Glomerular endothelial cell (primary cell): ENCODE measurements at places on chromosomes 5 and 9.

- no peak for DNase-seq
These were observed 8.4 kb upstream of the FAM120AOS start for GRCh38 chr9:93461821-93462220.

DNA sequence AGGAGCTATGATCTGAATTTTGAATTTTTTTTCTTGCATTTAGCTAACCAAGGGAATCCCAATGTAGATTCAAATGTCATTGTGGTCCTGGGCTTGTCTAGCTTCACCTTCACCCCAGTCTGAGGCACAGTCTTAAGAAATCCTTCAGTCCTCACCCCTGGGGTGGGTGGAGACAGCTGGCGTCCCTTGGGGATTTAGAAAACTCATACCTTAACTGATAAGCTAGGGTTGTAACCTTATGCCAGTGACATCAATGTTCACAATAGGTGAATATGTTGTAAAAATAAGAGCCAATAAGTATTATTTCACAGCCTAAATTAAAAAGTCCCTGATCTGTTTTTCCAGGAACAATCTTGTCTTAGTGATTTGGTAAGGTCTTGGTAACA is 4.6 kb downstream of the ISOC1 start:
- DNase-seq = no peak

DNA sequence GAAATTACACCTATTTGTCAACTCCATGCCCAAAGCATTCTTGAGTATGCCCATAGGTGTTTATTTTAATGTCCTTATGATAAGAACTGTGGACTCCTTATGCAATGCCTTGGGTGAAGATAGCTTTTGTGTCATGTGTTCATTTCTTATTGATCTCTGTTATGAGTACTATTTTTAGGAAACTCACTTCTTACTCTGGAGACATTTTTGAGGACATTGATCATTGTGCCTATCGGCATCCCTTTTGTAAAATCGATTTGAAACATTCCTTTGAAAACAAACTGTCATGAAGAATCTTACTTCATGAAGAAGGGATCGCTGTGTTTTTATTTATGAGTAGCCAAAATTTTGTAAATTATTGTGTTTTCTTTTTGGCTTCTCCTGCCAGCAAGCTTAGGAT is 257.3 kb downstream of the NTRK2 start:
- DNase-seq = no peak

DNA sequence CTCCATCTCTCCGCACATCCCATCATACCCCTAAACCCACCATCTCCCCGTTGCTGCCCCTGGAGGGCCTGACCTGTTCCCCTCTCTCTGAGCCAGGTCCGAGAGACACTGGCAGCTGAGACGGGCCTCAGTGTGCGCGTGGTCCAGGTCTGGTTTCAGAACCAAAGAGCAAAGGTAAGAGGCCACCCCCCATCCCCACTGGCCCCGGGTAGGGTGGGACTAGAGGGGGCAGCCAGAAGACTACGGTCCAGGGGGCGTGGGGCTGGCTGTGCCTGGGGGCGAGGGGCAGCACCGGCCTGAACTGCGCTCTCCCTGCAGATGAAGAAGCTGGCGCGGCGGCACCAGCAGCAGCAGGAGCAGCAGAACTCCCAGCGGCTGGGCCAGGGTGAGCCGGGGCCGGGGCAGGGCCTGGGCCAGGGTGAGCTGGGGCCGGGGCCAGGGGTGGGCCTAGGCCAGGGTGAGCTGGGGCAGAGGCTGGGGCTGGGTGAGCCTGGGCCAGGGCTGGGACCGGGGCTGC is 79.8 kb downstream of the LMX1B start:
- no peak for DNase-seq

DNA sequence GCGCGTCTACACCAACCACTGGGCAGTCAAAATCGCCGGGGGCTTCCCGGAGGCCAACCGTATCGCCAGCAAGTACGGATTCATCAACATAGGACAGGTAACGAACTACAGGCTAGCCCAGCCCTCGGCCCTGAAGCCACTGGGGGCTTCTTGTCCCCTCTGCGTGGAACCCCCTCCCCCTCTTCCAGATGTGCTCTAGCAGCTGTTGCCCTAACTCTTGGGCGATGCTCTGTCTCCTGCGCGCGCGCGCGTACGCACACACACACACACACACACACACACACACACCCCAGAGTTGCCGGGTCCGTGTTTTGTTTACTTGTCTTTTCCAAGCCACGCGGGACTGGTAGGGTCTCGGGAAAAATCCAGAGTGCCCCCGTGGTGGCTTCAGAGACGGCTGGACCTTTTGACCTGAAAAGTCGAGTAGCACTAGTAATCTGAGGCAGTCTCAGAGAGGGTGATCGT is 836 bp downstream of the PCSK5 start:
- DNase-seq = no peak

DNA sequence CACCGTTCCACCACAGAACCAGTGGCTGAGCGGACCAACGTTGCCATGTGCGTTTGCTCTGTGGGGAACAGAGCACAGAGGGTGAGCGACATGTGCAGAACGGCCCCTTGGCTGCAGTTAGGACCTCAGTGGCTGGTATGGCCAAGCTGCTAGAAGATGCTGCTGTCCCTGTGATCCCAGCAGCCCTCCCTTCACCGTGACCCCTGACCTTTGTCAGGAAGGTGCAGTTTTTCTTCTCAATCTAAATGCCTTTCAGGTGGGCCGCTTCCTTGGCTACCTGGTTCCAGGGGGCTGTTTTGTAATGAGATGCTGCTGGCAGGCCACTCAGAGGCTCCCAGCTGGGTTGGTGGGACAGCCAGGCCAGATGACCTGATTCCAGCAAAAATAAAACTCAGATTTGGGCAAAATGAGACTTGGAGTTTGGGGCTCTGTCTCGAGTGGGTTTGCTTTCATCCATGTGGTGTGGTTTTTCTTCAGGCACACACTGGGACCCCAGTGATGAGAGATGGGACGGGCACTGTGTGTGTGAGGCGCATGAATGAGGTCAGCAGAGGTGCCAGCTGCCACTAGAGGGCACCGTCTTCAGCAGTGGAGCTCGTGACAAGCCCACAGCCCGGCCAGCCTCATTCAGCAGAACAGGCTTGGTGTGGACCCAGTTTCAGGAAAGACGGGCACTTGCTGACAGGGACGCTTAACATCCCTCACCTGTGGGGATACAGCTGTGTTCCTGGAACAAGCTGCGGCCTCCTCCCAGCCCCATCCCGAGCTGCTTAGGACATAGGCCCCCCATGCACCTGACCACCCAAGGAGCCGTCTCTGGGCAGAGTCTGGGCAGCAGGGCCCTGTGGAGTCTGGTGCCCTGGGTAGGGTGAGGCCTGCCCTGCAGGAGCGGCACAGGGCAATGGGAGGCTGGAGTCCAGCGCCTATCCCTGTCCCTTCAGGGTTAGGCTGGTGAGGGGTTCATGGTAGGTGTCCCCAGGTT is 4.1 kb downstream of the MRPS2 start:
- DNase-seq = no peak

DNA sequence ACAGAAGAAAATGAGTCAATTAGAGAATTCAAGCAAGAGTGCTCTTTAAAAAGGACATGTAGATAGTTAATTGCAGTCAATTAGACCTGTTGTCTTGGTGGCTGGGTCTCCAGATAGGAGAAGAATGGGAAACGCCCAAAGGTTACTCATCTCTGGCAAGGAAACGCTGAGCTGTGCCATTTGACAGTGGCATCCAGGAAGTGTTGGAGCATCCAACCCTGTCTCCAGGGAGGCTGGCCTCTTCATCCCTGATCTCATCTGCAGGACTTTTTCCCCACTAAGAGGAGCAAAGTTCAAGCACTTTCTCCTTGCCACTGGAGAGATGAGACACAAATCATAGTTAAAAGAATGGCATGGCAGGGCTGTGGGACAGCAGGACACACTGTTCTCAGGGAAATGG is 111.7 kb upstream of the MSX2 start:
- no peak for DNase-seq

DNA sequence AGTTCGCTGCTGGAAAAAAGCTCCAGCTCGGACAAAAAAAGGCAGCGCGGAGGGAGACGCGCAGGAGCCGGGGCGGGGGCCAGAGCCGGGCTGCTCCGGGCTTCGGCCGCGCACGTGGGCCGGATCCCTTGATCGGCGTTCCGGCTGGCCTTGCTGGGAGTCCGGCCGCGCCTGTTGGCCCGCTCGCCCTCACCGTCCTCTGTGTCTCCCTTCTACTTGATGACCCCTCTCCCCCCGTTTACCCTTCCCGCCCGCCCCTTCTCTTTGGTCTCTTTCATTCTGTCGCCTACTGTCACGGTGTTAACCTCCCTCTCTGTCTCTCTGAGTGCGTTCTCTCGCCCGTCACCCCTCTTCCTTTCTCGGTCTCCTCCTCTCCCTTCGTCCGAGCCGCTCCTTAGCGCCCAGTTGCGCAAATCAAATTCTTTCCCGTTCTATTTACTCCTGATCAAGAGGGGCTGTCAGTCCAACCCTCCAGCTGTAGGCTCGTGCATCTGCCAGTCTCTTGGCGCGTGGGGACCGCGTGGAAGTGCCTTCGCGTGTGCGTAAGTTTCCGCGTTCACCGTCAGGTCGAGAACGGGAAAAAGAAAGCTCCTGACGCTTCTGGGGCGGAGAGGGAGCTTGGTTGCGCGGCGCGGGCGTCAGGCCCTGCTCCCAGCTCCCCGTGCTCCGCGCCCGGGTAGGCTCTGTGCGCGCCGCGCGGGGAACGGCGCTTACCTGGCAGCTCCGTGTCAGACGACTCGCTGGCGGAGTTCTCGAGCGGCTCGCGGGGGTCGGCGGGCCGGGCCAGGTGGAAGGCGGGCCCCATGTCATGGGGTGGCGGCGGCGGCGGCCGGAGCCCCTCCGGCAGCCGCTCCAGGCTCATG is 798 bp downstream of the PITX1 start:
- no peak for DNase-seq

- no peak for DNase-seq
These were observed 132.1 kb downstream of the KDM4C start for GRCh38 chr9:6889868-6890267.

- DNase-seq = no peak
These were observed 101.9 kb upstream of the EFNA5 start for GRCh38 chr5:107772418-107773310.

- DNase-seq = no peak
These were observed 216.1 kb downstream of the MEF2C start for GRCh38 chr5:88666761-88667495.

DNA sequence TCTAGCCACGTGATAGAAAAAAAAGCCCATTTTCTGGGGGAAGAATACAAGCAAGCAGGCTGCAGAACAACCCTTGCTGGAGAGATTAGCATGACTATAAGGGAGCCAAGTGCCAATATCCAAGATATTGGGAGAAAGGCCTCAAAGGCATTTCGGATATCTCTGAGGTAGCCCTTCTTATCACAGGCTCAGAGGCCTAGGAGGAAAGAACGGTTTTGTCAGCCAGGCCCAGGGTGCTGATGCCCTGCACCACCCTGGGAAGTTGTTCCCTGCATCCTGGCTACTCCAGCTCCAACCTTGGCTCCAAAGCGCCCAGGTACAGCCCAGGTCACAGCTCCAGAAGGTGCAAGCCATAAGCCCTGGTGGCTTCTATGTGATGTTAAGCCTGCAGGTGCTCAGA is 66.4 kb downstream of the C9orf153 start:
- no peak for DNase-seq

DNA sequence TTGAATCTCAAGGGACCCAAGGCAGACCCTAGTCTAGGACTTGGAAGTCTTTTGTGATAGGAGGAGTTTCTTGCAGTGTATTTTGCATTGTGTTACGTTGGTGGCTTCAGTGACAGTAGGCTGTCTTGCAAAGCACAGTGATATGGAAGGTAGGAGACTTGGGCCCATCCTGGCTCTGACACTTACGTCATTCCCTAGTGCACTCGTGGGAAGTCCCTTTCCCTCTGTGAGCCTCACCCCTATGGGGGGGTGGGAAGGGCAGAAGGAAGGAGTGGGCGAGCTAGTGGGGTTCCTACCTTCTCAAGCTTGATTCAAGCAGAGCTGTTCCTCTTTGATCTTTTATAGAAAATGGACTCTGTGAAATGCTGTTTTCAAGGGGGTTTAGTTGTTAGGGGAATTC is 9.2 kb upstream of the TEX53 start:
- no peak for DNase-seq

DNA sequence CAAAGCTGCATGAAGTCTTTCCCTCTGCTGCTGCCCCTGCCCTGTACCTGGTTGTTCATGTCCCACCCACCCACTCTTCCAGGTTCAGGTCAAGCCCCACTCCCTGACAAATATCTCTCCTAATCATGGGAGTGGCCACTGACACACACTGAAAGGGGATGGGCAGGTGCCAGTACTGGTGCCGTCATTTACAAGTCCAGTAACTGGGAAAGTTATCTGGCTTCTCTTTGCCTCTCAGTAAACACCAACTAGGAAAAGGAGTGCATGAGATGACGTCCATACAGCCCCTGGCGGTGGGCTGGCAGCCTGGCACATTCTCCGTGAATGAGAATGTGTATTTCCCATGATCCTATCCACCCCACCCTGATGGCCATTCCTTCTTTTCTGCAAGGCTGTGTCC is 225.2 kb downstream of the FSTL4 start:
- no peak for DNase-seq

DNA sequence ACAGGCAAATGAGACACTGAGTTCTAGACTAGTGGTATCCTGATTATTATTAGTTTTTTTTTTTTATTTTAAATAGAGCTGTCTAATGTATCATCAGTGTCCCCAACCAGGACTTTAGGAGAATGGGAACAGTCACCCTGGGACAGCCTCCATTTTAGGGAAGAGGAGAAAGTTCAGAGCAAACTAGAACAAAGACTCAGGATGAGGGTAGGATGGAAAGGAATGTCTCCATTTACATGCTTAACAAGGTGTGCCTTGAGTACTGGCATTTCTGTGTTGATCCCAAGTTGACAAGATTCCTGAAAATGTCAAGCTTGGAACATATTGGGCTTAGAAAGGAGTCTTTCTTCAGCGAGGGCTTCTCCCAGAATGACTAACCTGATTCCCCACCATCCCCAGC is 223.5 kb downstream of the ARRDC3 start:
- DNase-seq = no peak

- DNase-seq = no peak
These were observed 52.4 kb upstream of the RGS7BP start for GRCh38 chr5:64453405-64453804.

- DNase-seq = no peak
These were observed 394.9 kb upstream of the CD180 start for GRCh38 chr5:67591491-67591890.

GRCh38 chr5:140246378-140247122 is 56.4 kb downstream of the PFDN1 start:
- no peak for DNase-seq

GRCh38 chr9:33468797-33469621 is 4.7 kb downstream of the NOL6 start:
- DNase-seq = no peak

GRCh38 chr9:37413311-37413710 is 9.2 kb upstream of the GRHPR start:
- DNase-seq = no peak

DNA sequence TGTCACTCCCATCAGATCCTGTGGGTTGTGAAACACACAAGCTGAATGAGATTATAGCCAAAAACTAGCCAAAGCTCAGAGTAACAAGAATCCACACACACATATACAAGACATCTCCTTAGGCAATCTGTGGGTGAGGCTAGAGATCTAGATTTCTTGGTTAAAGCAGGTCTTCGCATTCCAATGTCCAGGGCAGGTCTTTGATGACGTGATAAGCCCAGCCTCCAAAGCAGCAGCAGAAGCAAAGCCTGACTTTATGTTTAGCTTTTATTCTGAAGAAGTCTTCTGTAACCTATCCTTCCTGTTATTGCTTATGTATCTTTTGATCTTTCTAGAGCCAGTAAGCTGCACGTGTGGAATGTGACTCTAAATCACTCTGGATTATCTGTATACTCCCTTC is 199.1 kb upstream of the SLC30A5 start:
- DNase-seq = no peak
